HFFc6 (cell line): ENCODE measurements at places on chromosomes 1 and 21. TPM values are rescaled to one million over a fixed set of nuclear protein-coding genes. Genes with fewer than 3 reads are reported as not detected.

DNA sequence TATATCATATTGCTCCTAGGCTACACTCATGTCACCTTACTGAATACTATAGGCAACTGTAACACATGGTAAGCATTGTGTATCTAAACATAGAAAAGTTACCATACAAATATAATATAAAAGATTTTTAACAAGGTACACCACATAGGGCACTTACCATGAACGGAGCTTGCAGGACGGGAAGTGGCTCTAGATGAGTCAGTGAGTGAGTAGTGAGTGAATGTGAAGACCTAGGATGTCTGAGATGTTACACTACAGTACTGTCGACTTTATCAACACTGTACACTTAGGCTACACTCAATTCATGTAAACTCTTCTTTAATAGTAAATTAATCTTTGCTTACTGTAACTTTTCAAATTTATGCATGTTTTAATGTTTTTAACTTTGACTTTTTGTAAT lies 81.0 kb upstream of the PLD5 start:
- no peak for DNase-seq

DNA sequence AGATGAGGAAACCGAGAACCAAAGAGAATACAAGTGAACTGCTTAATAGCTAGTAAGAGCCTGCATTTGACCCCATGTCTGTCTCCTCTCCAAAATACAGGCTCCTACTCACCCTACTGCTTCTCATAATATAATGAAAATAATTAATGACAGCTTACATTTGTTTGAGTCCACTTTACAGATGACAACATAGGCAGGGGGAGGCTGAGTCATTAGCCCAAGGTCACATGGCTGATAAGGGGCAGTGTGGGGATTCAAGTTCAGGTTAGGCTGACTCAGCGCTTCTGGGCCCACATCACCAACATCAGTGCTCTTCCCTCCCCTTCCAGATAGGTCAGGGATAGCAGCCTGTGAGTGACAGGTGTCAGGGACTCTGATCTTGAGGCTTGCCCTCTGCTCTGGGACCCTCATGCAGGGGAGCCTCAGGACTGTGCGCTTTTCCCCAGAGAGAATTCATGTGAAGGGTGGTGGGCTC lies 16.2 kb downstream of the AZIN2 start:
- DNase-seq: no peak

DNA sequence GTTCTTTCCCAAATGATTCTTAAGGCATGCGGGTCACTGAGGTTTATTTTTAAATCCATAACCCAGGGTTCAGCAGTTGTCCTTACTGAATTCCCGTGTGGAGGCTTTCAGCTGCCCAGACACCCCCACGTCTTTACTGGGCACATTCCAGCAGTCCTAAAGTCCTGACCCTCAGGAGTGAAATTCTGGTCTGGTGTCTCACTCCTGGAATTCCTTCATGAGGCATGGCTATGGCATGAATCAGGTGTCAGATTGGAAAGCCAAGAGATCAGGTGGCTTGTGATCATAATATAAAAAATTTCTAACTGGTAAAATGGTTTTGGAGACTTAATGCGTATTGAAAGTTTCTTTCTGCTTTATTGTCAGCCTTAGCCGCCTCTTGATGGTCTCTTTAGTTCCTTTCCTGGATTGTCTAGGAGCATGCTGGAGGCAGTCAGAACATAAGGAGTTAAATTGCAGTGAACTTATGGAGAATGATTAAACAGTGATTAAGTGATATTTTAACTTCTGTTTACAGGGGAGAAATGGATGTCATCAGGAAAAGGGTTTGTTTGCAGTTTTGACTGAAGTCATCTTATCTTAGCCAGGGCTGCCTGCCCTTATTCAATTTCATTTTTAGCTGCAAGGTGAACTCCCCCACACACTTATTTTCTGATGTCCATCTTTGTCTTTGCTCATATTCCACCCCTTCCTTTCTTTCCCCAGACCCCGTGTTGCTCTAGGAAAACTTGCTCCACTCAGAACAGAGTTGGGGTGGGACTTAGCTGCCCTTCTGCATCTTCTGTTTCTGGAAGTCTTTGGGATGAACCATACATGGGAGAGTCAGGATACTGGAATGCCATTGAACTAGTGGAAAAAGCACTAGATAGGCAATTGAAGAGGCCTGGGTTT lies 25.7 kb upstream of the MACF1 start:
- peak; percentile 68 for DNase-seq

Gene DMBX1
- not detected in 3 replicates for total RNA-seq
